ENCODE measurements at places on chromosomes 13 and 19.

DNA sequence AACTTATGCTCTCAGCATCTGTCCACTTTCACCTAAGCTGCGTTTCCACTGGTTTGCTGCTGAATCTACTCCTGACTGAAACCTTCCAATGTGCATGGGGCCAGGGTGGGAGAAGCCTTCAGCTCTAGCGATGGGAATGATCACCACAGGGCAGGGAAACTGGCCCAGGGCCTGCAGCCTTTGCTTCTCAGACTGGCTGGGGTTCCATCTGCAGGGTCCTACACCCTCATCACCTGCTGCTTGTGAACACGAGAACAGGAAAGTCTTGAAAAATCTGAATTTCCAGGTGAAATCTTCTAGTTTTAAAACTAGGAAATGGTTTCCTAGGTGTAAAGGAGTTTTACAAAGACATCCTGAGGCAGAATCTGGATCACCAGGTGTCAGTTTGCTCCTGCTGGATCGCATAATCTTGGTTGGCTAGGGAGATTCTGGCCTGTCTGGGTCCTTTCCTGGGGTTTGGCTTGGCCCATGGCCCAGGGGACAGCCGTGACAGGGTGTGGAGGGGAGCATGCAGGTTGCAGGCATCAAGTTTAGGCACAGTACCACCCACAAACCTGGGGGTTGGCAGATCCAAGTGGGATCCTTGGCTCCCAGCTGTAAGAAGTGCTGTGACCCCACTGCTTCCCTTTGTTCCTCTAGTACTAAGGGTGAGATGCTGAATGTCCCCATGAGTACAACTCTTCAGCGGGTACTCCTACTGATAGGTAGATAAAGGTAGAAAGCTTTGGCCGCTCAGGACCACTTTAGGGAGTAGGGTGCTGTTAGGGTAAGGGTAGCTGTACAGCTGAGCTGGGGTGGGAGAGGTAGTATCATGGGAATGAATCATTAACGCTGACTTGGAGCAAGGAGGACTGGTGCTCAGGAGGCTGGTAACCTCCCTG lies 1.8 kb upstream of the UBE2M start:
- DNase-seq, result no peak

DNA sequence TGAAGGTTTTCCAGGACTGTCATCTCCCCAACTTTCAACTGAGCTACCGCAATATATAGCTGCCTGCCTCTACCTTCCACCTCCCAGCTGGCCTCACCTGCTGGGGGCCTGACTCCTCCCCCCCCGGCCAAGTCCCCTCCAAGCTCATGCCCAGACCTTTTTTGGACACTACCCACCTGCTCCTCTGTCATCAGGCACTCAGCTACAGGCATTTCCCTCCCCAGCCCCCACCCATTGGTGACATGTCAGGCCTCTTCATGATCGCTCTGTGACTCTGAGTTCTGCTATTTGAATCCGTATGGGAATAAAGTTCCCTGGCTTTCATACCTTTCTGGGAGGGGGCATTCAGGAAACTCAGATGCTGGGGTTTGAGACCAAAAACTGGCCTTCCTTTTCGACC lies 1.8 kb downstream of the PRKACA start:
- DNase-seq, result no peak

DNA sequence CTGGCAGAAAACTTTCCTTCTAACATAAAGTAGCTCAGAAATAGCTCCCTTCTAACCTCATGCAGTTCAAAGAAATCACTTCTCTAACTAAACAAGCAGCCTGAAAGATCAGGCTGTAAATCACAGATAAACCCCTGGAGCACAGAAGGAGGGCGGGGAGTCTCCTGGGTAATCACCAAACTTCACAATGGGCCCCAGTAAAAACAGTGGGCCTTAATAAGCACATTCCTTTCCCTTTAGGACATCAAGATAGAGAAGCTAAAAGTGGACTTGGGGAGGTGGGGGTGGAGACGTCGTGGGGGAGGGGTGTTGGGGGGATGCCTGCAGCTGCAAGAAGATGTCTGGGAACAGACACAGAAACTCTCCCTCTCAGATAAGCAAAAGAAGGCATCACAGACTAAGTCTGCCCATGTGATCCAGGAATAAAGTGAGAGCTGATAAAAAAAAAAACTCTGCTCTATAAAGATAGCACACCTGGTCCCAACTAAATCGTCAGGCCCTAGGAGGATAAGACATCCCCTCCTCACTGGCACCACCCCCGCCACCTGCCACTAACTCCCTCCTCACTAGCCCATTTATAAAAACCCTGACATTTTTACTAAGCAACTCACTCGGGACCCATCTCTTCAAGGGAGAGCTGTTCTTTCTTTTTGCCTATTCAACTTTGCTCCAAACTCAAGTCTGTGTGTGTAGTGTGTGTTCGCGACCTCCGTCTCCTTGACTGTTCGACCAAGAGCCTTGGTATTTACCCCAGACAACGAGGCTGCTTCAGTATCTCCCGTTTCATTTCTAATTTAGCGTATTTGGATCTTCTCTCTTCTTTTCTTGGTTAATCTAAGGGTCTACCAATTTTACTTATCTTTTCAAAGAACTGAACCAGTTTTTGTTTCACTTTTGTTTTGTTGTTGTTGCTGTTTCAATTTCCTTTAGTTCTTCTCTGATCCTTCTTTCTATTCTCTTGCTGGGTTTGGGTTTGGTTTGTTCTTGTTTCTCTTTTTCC lies 31.7 kb downstream of the DNAJC15 start:
- DNase-seq, result no peak

- DNase-seq, result no peak
Measured at GRCh38 chr13:52925251-52925650, 76.8 kb upstream of the PCDH8 start.

DNA sequence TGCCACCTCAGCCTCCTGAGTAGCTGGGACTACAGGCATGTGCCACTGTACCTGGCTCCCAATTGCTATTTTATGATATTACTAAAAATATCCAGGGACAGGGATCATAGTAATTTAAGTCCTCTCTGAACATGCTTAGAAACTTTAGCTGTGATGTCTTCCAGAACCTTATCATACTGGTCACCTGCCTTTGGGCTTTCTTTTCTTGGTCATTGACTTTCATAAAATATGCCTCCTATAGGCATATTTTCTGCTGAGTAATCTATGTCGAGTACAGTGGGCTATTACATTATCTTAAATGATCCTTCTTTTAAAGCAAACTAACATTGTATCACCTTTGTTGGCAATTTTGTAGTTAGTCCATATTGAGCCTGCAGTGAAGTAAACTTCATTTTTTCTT lies 6.2 kb downstream of the UCHL3 start:
- no peak for DNase-seq

DNA sequence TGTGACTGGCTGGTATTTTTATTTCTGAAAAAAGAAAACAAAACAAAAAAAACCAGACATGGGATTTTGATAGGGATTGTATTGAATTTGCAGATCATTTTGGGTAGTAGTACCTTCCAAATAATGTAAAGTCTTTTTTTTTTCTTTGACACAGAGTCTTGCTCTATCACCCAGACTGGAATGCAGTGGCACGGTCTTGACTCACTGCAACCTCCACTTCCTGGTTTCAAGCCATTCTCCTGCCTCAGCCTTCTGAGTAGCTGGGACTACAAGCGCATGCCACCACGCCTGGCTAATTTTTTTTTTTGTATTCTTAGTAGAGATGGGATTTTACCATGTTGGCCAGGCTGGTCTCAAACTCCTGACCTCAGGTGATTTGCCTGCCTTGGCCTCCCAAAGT lies 4.2 kb downstream of the ZNF101 start:
- no peak for DNase-seq

- DNase-seq, result no peak
Measured at GRCh38 chr13:91660076-91660415, 261.6 kb downstream of the GPC5 start.

DNA sequence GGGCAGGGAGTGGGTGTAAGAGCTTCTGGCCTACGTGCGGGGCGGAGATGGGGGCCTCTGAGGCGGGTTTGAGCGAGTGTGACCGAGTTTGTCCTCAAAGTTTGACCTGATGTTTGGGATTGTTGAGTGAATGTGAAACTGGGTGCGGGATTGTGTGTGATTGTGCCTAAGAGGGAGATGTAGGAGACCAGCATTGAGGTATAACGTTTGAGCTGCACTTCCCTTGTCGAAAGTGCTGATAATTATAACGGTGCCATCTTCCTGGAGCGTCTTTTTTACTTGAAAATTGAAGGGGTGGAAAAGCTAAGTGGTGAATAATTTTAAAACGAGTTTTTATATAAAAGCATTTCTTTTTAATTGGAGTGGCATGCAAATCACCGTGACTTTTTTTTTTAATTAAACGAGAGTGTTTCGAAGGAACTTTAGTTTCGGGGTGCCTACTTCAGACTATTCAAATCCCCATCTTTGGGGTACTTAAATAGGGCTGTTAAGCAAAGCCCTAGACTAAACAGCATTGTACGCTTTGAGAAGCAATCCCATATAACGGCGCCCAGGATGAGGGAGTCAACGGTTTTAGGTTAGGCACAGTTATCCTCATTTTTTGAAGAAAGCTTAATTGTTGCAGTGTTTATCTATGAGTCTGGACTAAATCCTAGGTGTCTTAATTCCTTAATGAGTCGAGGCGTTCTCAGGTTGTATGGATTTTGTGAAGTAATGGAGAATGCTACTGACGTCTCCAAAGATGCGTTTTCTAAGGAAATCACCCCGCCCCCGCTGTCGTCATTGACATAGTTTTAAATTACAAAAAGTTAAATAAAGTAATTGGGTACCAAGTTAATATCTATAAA lies 594 bp downstream of the ZNF146 start:
- DNase-seq, result no peak

GRCh38 chr13:66644855-66645460 lies 585.2 kb downstream of the PCDH9 start:
- DNase-seq, result no peak

DNA sequence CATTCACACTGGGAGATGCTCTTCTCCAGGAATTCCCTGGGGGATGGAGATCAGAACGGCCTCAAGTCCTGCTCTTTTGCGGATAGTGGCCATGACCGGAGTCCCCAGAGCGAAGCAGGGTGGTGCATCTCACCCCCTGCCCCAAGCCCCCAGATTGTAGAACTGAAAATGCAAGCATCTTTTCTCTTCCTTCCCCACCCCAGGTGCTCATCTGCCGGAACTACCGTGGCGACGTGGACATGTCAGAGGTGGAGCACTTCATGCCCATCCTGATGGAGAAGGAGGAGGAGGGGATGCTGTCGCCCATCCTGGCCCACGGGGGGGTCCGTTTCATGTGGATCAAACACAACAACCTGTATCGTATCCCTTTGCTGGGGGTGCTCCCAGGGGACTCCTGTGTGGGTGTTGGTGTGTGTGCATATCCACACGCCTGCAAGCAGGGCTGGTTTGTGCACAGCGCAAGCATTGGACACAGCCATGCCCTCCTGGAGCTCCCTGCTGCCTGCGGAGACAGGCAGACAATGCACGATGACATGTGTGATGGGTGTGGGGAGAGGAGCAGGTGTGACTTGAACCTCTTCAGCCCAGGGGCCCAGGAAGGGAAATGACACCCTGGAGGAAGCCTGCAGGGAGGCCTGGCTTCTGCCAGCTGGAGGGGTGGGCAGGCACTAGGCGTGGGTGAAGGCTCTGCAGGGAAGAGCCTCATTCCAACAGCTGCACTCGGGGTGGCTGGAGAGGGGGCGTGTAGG lies 5.7 kb downstream of the AP1M1 start:
- no peak for DNase-seq

DNA sequence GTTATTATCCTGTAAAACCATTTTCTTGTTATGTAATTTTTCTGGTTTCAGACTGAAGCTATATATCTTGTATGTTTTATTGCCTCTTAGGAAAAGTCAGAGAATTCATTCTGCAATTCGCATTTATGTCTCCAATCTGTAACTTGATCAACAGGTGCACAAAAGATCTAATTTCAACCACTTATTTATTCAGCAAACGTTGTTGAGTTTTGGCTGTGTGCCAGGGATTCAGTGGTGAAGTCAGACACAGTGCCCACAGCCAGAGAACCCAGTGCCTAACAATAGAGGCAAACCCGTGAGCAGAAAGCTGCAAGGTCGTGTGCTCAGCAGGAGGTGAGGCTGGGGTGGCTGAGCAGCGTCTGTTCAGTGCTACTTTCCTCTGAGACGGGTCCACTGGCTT lies 119.5 kb upstream of the MCF2L start:
- DNase-seq, result no peak

Measured in RCC 7860 (cell line).